ENCODE measurements at places on chromosomes 16 and 17.

- no peak for DNase-seq
Observed at GRCh38 chr17:50055055-50055425, 870 bp upstream of the ITGA3 start.

GRCh38 chr16:68991075-68991474 is 114.4 kb upstream of the HAS3 start:
- DNase-seq, result no peak

DNA sequence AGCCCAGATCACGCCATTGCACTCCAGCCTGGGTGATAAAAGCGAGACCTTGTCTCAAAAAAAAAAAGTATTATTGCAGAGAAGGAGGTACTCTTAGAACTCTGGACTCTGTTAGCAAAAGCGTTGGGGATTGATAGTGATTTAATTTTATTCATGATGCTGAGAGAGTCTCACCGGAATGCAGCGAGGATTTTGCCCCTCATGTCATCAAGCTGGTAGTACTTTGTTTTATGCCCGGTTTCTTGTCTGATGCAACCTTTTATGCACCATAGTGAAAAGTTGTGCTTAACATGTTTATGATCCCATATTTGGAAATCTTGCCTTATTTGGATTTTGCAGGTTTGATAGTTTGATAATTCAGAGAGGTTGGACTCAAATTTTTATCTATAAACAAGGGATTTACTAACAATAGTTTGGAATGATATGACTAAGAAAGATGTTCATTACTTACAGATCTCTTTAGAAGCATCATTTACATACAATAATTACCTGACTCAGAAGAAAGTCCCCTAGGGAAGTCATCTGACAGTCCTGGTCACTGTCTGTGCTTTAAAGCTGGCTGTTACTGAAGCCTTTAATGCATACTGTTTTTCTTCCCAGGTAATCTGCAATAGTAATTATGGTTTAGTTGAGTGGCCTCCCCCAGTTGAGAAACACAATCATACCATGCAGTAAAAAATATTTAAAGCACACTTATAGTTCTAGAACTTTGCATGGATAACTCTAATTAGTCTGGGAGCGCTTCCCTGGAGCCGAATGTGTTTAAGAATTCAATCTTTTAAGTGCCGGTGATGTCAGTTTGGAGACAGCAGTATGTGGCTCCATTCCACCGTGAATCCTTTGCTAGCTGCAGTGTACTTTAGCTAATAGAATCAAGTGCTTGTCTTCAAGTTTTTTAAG is 120.9 kb downstream of the PRKCA start:
- DNase-seq, result no peak

DNA sequence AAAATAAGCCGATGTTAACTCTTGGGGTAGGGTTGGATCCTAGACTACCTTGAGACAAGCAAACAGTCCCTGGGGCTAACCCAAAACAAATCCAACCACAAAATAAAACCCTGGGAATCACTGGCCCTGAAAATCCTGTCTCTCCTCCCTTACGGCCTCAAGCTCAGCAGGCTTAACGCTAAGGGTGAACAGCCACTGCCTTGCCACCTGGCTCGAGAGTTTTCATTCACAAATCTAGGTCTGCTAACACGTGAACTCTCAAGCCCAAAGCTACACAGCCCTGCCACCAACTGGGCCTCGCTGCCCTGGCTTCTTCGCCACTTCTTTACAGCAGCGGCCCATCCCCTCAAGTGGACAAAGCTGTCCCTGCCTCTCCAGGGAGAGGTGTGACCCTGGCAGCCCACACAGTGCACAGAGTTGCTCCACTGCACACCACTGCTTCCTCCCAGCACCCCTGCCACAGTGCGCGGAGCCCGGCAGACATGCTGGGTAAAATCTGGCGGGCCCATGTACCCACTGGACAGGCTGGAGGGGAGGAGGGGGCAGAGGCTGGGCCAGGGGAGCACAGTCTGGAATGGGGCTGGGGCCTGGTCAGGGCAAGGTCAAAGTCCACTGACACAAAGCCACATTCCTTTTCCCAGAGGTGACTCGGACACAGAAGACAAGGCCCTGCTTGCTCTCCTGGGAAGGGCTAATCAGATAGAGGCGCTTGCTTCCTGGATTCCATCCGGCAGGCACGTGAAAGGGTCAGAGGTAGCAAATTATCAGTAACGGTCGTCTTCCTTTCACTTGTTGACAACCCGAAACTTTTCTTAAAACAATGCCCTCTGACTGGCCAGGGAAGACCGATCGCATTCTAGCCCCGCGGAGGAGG is 996 bp downstream of the PCYT2 start:
- DNase-seq, result no peak

- DNase-seq, result no peak
Observed at GRCh38 chr17:6069539-6070429, at the start of gene WSCD1. Gene WSCD1, plus strand, starts transcription at chr17:6070379. Its CDS starts 10,280 bp downstream, at chr17:6080659.

GRCh38 chr16:79994418-79994817 is 393.9 kb upstream of the MAF start:
- no peak for DNase-seq

- DNase-seq, result no peak
Observed at GRCh38 chr16:53056392-53056881, 1.6 kb downstream of the CHD9 start.

DNA sequence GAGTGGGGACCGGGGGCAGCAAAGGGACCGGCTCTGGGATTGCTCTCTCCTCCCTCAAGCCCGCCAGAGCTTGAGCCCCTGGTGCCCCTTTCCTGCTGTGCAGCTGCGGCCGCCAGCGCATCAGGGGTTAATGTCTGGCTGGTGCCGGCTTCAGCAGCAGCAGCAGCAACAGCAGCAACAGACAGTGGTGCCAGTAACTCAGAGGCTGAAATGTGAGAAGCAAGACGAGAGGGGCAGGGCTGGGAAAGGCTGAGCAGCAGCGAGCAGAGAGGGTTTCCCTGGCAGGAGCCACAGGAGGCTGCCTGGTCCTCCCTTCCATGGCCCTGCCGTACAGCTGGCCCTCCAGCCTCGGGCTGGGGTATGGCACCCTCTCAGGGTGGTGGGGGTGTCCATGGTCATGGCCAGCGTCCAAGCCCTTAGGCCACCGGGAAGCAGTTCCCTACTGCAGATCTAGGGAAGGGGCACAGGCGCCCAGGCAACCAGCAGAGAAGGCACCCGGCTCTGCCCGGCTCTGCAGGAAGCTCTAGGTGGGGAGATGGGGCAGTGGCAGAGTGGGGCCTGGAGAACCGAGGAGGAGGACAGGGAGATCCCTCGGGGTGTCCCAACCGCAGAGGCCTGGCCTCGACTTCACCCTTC is 21.1 kb upstream of the TFAP4 start:
- DNase-seq, result no peak

- DNase-seq, result peak; percentile 35
Observed at GRCh38 chr17:77542551-77543490, 402.1 kb downstream of the SEC14L1 start.

DNA sequence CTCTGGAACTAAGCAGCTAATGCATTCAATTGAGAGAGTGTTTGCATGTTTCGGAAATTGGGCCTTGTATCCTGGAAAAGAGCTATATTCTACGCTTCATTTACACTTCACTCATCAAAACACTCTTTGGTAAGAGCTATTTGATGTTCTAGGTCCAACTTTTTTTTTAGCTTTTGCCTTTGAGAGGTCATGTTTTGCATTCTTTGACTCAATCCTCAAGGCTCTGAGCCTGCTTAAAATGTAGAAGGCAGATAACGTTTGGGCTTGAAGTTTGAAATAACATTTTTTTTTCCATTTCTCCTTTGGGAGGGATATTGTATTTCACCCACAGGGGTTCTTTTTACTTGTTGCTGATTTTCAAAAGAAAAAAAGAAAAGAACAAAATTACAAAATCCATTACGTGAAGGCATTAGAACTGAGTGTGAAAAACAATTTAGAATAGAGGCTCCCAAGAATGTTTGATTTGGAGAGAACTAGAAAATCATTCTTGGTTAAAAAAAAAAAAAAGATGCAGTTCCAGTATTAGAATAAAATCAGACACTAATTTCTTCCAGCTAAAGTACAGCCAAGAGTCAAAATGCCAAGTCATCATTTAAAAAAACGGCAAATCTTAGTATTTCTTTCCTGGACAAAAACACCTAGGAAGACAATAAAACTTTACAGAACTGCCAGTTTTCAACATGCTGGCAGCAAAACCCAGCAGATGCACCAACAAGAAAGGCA is 268.5 kb downstream of the GRIN2A start:
- DNase-seq, result no peak

- DNase-seq, result no peak
Observed at GRCh38 chr16:56424791-56425438, 430 bp downstream of the AMFR start.

DNA sequence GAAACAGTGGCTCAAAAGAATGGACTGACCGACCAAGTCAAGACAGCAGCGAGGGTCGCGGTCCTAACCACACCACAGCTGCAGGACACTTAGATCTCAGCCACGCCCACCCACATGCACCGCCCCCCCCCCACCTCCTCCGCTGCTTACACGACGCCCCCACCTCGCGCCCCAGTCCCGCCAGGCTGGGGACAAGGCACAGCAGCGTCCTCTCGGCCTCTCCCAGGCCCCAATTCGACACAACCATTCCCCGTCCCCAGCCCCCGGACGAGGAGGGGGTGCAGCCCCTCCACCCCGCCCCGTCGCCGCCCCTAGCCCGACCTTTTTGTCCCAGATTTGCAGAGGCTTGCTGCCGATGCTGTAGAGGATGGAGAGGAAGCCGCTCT is 477 bp downstream of the CFAP20 start:
- DNase-seq, result no peak

DNA sequence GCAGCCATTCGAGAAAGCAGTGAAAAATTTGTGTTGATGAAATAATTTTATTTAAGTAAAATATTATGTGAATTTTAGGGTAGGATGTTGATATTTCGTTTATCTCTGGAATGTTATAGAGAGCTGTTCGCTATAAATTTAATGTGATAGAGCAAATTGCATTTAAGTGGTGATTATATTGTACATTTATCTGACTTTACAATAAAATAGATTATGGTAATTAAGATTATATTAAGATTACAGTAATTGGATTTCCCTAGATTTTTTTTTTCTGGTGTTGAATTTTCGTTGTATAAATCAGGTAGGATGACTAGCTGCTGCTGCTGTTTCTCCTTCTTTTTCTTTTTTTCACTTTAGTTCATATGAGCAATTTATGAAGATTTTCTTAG is 71.0 kb downstream of the AATF start:
- DNase-seq, result no peak

DNA sequence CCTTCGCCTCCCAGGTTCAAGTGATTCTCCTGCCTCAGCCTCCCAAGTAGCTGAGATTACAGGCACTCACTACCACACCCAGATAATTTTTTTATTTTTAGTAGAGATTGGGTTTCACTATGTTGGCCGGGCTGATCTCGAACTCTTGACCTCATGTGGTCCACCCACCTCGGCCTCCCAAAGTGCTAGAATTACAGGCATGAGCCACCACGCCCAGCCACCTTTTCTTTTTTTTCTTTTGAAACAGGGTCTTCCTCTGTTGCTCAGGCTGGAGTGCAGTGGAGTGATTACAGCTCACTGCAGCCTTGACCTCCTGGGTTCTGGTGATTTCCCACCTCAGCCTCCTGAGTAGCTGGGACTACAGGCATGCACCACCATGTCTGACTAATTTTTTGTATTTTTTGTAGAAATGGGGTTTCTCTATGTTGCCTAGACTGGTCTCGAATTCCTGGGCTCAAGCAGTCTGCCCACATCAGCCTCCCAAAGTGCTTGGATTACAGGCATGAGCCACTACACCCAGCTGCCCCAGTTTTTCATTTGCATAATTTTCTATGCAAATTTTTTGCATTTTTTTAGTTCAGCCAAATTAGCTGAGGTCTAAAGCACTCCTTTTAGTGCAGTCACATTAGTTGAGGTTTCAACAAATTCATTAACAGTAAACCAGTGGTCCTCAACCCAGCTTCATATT is 11.3 kb downstream of the WWP2 start:
- DNase-seq, result no peak

DNA sequence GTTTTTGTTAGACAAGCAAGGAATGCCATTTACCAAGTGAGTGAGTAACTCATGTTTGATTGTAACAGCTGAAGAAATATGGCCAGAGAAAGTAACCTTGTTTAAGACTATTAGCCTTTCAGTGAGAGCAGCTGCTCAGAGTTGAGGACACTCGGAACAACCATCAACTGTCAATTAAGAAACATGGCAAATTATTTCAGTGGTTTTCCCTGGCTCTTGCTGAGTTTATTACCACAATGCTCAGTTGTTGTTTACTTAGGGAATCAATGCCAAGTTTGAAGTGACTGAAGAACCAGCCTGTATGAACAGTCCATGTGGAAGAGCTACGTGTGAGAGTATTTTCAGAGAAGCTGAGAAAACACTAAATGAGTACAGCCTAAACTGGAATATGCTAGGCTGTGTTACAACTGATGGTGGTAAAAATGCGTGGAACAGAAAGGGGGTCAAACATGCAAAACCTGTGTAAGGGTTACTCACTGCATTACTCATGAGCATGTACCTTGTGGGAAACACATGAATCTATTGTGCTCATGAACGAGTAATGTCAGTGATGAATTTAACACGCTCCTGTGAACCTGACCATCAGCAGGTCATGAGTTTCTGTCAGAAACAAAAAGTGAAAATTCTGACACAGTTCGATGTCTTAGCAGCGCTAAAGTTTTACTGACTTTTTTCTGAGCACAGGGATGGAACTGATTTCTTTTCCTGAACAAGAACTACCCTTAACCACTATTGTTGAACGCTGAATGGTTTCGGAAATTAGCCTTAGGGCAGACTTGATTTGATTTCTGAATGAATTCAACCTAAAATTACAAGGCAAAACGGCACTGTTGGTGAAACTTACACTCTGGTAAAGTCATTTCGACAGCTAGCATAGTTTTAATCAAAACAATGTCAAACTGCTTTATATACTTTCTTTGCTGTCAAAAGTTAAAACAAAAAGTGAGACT is 33.5 kb downstream of the GNA13 start:
- no peak for DNase-seq

- DNase-seq, result no peak
Observed at GRCh38 chr16:67658849-67659674, 998 bp downstream of the ACD start.

DNA sequence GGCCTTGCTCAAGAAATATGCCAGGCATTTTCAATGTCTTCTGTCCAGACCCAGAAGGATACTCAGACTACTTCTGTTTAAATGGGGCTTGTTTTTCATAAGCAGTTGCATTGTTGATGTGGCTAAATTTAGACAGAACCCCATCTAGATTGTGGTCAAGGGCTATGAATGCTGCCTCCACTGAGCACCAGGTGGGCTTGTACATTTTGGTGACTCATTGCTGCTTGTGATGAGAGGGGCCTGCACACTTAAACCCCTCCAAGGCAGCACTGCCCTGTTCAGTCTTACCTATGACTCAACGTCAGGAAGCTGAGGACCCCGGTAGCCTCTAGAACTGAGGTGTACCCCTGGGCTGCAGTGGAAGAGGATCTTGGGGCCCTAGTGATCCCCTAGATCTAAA is 144.0 kb downstream of the PRKCA start:
- DNase-seq, result no peak

GRCh38 chr16:3696425-3697218 is 20.7 kb downstream of the TRAP1 start:
- no peak for DNase-seq

DNA sequence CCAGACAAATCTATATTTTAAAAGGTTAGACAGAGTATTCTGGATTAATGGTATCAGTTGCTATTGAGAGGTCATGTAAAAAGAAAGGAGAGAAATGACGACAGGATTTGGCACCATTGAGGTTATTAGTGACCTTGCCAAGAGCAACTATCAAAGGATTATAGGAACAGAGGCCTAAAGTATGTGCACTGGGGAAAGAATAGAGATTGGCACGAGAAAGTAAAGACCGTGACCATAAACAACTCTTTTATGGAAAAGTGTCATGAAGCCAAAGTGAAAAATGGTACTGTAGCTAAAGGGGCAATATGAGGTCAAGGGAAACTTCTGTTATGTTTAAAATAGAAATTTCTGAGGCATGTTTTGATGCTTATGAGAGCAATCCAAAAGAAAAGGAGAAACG is 115.2 kb upstream of the KIF2B start:
- DNase-seq, result no peak

Data from stimulated activated CD4-positive, alpha-beta T cell treated with anti-CD3 and anti-CD28 coated beads, Interleukin-12 subunit alpha, Interleukin-12 subunit beta, amount 100 ng/mL, for 24 hours (primary cell).